ENCODE measurements at places on chromosomes 6 and 20.

- DNase-seq, result no peak
Measured at GRCh38 chr20:19129976-19130612, 82.3 kb upstream of the SLC24A3 start.

- DNase-seq, result no peak
Measured at GRCh38 chr6:147161974-147162495, 42.2 kb upstream of the STXBP5 start.

- no peak for DNase-seq
Measured at GRCh38 chr6:27542485-27542884, 69.6 kb upstream of the ZNF184 start.

DNA sequence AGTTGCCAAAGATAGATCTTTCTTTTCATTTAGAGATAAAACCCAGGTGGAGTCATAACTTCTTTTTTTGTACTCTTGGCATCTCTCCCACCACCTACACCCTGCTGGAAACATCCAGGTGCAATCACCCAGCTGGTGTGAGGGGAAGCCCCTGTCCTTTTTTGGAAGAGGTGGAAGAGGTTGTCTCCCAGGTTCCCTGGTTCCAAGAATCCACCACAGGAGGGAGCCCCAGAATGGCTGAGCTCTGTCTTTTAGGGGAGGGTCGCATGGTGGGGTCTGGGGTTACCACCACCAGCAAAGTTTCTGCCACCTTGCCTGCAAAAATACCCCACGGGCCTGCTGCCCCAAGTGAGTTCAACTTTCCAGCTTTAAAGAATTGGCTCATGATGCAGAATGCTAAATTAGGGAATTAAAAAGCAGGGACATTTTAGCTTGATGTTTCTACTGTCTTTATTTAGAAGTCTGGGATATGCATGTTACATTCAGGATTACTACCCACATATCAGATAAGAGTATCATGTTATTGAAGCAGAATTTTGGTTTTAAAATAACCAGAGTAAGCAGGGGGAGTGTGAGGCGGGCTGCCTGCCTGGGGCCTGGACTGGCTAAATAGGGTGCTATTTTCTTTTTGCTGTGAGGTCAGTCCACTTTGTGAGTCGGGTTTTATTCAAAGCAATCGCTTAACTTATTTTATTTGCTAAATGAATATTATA is 11.0 kb downstream of the SMOC2 start:
- DNase-seq, result no peak

- no peak for DNase-seq
Measured at GRCh38 chr6:55578537-55579363, at the start of gene HMGCLL1. Gene HMGCLL1, minus strand, starts transcription at chr6:55579192. Its CDS starts 137 bp downstream, at chr6:55579055.

DNA sequence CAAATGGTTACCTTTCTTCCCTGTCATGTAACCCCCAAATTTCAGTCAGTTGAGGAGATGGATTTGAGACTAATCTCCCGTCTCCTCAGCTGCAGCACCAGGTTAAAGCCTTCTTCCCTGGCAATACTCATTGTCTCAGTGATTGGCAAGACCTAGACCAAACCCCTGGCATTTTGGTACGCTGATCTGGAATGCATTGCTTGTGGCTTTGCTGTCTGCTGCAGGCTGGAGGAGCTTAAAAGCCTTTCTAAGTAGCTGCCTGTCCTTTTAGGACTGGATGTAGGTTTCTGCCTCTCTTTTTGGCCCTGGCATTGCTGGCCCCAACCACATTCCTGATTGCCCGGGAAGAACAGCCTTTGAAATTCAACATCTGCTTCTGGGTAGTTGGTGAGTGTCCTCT is 729.6 kb upstream of the GJE1 start:
- DNase-seq, result no peak

DNA sequence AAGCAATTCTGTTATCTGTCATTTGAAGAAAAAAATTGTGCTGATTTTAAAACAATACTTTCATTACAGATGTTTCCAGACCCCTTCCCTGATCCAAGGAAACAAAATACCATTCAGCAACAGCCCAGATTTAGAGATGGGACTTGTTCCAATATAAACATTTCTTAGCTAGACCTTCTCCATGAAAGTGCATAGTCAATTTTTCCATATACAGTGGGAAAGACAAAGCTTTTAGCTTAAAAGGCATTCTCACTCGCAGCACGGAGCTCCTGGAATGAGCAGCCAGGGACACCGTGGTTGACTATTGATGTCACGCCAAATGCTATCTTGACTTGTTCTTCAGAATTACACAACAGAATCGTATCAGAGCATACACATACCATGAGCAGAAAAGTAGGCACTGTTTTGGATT is 21.5 kb downstream of the LAMA4 start:
- no peak for DNase-seq

DNA sequence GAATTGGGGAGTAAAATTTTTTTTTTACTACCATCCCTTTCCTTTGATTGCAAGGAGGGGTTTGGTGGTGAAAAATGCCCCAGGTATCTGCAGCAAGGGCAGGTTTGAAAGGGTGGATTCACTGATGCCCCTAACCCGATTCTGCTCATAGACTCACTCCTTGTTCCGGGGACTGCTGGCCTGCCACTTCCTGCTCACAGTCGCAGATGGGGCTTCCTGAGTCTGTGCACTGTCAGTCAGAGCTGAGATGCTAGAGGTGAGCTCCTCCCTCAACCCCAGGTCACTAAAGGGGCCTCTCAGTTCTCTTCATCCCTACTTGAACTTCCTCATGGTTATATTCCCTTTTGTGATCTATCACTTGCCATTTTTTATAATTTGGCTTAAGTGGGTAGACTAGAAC is 357.9 kb downstream of the FARS2 start:
- DNase-seq, result no peak

DNA sequence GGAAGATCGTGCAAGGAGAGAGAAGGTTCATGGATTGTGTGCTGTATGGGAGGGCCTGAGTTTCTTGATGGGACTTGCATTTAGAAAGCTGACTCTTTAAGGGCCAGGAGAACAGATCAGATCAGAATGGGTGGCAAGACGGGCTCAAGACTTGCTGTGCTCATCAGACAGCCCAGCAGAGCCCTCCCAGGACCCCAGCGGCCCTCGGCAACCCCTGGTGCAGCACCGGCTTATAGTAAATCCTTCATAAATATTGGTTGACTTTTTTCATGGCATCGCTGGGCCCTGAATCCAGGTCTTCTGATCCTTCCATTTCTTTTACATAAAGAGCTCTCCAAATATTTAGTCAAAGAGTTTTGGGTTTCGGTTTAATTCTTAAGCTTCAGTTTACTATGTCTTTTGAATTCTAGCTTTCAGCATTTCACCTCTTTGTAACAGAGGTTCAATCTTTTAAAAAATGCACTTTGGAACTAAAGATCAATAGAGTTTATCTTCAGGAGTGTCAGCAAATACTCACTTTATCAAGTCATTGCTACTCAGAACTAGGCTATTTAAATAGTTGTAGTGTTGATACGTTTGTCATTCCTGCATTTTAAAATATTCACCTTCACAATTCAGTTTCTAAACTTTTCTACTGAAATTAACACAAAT is 205.6 kb downstream of the ZDHHC14 start:
- DNase-seq, result no peak

GRCh38 chr6:69338431-69339162 is 458.2 kb downstream of the LMBRD1 start:
- no peak for DNase-seq

DNA sequence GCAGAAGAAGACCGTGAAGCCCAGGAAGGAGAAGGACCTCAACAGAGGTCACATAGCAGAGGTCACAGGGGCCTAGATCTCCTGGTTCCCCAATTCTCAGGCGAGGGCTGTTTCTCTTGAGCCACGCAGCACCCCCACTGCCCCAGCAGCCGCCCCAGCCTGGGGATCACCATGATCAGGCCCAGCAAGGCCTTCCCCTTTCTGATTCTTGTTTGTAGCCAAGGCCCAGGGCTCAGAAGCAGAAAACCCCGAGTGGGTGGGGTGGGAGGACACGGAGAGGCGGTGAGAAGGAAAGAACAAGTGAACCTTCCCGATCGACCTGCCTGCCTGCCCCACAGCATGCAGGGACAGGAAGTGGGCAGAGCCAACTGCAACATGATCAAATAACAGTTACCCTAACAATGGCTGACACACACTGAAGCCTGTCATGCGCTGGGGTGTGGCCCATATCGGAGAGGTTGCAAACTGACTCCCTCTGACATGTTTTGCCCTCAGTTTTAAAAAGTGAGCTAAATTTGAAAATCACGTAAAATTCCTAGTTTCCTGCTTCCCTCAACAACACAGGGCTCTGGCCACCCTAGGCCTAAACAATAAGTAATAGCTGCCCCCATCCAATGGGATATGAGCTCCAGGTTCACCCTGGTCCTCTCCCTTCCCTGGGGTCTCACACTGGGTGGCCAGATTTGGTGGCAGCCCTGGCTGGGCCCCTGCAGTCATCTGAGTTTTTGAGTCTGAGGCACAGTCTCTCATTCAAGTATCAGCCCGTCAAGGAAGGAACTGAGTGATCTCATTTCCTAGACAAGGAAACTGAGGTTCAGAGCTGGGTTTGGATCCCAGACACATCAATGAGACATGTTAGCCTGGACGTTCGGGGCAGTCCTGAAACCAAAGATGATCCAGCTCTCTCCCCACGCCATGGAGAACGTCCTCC is 6.5 kb downstream of the PEDS1 start:
- DNase-seq, result peak; percentile 96

Measured in suppressor macrophage treated with lipopolysaccharide for 1 hour (primary cell).